ENCODE measurements at places on chromosomes 4 and X.

GRCh38 chrX:31201503-31201902 is 129.7 kb upstream of the FTHL17 start:
- DNase-seq, result no peak

- DNase-seq, result no peak
Measured at GRCh38 chr4:112183252-112183651, 38.0 kb downstream of the FAM241A start.

DNA sequence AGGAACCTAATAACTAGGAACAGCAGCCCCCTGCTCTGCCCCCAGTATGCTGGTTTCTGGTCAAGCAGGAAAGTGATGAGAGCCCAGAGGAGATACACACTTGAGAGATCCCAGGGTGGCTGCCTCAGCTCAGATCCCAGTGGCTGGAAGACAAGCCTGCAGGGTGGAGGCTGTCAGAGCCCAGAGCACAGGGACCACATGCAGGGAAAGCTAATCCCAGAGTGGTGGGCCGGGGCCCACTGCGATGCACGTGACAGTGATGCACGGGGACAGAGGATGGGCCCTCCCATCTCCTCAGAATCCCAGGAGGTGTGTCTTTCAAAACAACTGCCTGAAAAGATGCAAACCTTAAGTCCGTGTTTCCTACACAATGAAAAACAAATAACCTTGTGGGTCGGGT is 29.1 kb upstream of the CRMP1 start:
- no peak for DNase-seq

GRCh38 chr4:147447786-147448185 is 33.1 kb upstream of the EDNRA start:
- DNase-seq, result no peak

DNA sequence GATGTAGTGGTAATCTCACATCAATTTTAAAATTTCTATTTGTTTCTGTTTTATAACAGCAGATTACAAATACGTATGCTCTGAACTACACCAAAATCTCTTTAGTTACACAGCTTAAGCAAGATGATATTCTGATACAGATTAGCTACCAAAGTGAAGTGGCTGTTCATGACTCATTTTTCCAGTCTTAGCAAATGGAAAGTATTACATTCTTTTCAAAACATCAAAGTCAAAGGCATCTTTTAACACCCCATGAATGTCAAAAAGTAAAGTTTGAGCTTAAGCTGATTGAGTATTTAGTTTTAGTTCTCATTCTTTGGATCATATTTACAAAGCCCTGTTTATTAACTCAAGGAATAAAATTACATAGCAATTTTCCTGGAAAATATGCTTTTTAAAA is 6.6 kb upstream of the HPGDS start:
- no peak for DNase-seq

GRCh38 chrX:115378471-115378870 is 89.0 kb downstream of the LUZP4 start:
- DNase-seq, result no peak

GRCh38 chrX:21438792-21439191 is 64.6 kb downstream of the CNKSR2 start:
- no peak for DNase-seq

GRCh38 chrX:148380107-148380506 is 120.3 kb upstream of the AFF2 start:
- DNase-seq, result no peak

DNA sequence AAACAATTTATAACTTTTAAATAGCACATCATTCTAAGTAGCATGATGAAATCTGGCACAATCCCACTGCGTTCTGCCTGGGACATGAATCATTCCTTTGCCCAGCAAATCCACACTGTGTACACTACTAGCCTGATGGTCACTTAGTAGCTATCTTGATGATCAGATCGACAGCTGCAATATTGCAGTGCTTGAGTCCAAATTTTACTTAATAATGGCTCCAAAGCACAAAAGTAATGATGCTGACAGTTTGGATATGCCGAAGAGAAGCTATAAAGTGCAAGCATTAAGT is 86.6 kb upstream of the NPNT start:
- DNase-seq, result no peak

DNA sequence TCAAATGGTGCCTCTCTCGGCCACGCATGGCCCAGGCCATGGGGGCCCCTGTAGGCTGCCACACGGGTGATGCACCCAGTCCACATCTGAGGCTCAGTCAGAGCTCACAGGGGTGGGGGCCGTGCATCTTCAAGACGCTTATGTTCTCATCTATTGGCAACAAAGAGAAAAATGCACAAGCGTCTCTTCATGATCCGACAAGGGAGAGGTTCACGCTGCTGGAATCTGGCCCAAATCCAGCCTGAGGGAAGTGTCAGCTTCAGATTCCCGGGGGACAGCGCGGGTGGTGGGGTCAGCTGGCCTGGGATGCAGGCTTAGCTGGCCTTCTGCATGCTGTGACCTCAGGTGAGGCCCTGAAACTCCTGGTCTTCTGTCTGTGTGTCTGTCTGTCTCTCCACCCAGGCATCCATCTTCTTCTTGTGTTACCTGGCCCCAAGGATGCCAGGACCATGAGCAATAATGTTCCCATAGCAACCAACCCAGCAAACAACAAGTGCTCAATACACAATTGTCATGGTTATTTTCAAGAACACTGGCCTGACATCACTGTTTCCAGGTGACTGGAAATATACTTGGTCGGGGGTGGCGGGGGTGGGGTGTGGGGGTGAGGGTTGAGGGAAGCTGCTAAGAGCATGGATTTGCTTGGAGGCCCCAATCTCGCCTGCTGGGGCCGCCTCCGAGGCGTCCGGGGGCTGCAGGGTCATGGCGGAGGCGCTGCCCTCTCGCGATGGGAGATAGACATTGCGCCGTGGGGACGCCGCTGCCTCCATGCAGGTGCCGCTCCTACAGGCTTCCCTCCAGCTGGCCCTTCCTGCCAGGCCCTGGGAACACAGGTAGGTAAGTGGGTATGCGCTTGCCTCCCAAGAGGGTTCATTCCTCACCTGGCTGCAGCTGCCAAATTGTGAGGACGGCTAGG is 48.3 kb downstream of the ABLIM2 start:
- no peak for DNase-seq

GRCh38 chrX:47540754-47541538 is 20.1 kb upstream of the ARAF start:
- no peak for DNase-seq

- no peak for DNase-seq
Measured at GRCh38 chrX:39982948-39983347, 114.8 kb downstream of the BCOR start.

Data from stimulated activated CD4-positive, alpha-beta T cell treated with anti-CD3 and anti-CD28 coated beads, Interleukin-1b, Interleukin-23, amount 100 ng/mL, for 24 hours (primary cell).